ENCODE measurements at places on chromosomes 11 and 22.

- DNase-seq = no peak
Observed at GRCh38 chr11:76762867-76763572, 20.1 kb upstream of the TSKU start.

- no peak for DNase-seq
Observed at GRCh38 chr22:29816128-29816527, 21.9 kb downstream of the ASCC2 start.

GRCh38 chr11:79242616-79243015 lies 198.2 kb downstream of the TENM4 start:
- no peak for DNase-seq

- no peak for DNase-seq
Observed at GRCh38 chr11:128448981-128449713, 138.2 kb downstream of the ETS1 start.

GRCh38 chr11:29957431-29957830 lies 59.4 kb downstream of the KCNA4 start:
- DNase-seq = no peak

DNA sequence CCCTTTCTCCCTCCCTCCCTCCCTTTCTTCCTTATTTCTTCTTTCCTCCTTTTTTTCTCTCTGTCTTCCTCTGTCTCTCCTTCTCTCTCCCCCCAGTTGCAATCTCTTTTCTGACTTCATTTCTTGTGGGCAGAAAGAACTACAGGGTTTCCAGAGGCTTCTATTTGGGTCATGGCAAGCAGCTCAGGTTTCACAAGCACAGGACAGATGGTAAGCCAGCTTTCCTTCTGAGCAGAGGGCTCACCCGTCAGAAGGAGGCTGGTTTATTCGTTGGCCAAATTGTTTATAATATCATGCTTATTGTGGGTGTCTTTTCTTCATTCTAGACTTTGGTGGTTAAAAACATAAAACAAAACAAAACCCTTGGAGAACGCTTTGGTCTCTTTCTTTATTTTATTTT lies 58.9 kb upstream of the CLMP start:
- no peak for DNase-seq

- DNase-seq = no peak
Observed at GRCh38 chr11:60814112-60814511, 27.8 kb upstream of the CCDC86 start.

DNA sequence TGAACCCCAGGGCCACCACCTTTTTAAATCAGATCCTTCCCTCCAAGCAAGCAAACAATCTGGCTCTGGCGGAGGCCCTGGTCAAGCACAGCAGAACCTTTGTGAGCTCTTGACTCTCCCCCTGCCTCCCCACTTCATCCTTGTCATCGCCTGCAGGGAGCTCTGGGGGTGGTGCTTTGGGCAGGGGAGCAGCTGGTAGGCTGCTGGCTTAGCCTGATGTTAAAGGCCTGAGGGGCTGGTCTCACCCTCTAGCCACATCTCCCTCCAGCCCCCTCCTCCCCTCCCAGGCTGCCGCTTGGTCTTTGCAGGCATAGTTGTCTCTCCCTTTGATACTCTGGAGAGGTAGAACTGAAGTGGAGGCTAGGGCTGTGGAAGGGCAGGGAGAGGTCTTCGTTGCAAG lies 50.9 kb downstream of the THAP12 start:
- no peak for DNase-seq

DNA sequence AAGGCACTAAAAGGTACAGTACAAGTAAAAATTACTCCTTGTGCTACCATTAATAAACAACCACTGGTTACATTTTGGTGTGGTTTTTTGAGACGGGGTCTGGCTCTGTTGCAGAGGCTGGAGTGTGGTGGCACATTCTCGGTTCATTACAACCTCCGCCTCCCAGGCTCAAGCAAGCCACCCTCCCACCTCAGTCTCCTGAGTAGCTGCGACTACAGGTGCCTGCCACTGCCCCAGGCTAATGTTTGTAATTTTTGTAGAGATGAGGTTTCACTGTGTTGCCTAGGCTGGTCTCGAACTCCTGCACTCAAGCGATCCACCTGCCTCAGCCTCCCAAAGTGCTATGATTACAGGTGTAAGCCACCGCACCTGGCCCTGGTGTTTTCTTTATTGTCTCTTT lies 20.8 kb downstream of the TAF1D start:
- DNase-seq = no peak

- no peak for DNase-seq
Observed at GRCh38 chr11:63277345-63277943, 34.0 kb upstream of the SLC22A25 start.

All from uterus (tissue), 4 donors.